CD4-positive, alpha-beta T cell treated with Interleukin-6 at 100 ng/mL for 8 hours (primary cell): ENCODE measurements at places on chromosomes 5 and 9.

GRCh38 chr5:125484742-125485641 lies 738.6 kb upstream of the ZNF608 start:
- no peak for DNase-seq

DNA sequence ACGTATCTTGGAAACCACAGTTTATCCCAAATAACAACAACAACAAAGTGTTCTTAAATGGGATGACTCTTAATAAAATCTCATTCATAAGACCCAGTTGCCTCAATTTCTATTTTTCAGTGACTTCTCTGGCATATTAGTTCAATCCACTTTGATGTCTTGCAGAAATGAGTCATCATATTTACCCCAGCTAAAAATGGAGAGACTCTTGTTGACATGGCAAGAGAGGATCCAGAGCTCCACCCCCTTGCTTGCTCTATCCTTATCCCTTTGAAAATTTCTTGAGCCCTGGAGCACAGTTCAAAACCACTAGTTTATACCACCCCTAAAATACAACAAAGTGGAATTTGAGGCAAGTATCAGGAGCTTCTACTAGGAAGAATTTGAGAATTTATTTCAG lies 20.8 kb downstream of the VCAN start:
- no peak for DNase-seq

DNA sequence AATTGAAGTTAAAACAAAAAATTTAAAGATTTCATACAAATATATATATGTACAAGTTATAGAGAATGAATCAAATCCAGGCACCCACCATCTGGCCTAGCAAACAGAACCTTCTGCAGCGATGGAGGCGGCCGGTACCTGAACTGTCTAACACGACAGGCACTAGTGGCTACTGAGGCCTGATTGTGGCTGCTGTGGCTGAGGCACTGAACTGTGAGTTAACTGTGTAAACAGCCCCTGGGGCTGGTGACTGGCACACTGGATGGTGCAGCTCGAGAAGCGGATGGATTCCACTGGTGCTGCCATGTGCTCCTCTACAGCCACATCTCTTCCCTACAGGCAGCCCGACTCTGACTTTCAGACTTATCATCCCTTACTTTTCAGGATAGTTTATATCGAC lies 82.4 kb downstream of the RAPGEF1 start:
- DNase-seq = no peak

- DNase-seq = no peak
These were observed 19.3 kb upstream of the STRBP start for GRCh38 chr9:123287639-123288038.

DNA sequence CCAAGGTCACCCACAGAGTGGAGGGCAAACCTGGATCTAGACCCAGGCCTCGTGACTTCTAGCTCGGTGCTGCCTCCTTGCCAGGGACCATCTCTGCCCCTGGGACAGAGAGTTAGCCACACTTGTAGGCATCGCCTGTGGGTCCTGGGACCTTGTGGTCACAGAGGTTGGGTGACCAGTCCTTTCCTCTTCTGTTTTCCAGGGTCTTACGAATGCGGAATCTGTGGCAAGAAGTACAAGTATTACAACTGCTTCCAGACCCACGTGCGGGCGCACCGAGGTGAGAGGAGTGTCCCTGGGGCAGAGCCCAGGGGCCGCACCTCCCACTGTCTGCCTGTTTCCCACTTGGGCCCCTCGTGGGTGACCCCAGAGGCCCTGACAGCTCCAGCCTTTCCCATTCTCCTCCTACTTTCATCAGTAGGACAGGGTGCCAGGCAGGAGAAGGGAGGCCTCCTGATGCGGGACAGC lies 76.3 kb downstream of the AMBP start:
- no peak for DNase-seq

GRCh38 chr9:14351221-14351836 lies 37.4 kb upstream of the NFIB start:
- DNase-seq = no peak

DNA sequence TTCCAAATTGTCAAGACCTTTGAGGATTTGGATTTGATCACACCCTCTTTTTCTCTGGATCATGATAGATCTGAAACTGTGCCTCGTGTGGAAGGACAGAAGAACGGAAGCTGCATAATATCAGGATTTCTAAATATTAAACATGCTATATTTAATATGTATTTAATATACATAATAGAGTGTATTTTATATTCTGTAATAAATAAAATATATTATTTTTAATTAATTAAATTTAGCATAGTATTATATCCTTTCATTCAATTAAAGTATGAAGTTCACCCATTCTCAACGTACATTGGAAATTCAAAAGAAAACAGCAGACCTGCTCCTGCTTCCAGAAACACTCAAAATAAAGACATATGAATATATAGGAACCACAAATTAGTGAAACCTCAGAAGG lies 70.6 kb upstream of the GLIS3 start:
- DNase-seq = no peak

- DNase-seq = no peak
These were observed 40.3 kb upstream of the GABRA6 start for GRCh38 chr5:161645264-161645663.

- DNase-seq = no peak
These were observed 171.9 kb upstream of the GRIA1 start for GRCh38 chr5:153318556-153318955.

DNA sequence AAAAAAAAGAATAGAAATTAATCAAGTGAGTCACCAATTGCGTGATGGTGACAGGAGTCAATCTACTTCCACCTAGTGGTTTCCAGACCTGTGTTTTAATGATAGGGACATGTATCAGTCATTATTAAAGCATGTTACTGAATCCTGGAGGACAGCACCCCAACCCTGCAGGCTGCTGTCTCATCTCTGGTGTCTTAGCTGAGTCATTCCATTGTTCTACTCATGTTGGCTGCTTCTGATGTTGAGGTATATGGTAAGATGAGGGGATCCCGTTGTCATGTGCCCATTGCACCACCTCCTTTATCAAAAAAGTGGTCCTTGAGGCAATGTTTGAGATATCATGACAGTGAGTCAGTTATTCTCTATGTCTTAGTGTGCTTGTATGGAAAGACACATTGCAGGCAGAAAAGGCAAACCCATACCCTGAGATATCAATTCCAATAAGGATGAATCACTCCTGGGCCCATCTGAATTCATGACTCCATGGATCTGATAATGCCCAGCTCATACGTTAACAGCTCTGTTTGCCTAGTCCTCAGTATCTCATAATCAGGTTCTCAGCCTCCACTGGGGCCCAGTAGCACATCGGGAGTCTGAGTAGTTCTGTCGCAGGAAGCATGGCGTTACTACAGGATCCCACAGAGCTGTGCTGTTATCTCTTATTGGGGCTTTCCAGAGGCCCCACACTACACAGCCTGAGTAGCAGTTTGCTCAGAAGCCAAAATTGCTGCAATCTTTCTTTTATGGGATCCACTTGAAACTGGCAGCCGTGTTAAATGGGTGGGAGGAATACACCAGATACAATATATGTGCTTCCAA lies 31.2 kb downstream of the HMGCS1 start:
- DNase-seq = no peak

DNA sequence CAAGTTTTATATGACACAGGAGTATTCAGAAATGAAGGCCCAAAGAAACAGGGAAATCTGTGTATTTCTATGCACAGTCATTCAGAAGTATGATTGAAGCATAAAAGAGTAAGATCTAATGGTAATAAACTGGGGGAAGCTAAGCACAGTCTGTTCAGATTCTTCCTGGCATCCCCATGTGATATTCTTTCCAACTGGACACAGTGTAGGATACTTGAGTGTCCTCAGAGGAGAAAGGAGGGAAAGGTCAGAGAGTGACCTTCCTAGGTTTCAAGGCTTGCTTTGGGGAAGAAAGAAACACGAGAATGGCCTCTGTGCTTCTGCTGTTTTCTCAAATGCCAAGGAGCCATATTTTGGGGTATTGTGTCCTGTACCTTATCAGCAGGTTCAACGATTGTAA lies 1798.4 kb upstream of the WWC1 start:
- DNase-seq = no peak

GRCh38 chr5:54412913-54413312 lies 42.6 kb upstream of the HSPB3 start:
- no peak for DNase-seq

DNA sequence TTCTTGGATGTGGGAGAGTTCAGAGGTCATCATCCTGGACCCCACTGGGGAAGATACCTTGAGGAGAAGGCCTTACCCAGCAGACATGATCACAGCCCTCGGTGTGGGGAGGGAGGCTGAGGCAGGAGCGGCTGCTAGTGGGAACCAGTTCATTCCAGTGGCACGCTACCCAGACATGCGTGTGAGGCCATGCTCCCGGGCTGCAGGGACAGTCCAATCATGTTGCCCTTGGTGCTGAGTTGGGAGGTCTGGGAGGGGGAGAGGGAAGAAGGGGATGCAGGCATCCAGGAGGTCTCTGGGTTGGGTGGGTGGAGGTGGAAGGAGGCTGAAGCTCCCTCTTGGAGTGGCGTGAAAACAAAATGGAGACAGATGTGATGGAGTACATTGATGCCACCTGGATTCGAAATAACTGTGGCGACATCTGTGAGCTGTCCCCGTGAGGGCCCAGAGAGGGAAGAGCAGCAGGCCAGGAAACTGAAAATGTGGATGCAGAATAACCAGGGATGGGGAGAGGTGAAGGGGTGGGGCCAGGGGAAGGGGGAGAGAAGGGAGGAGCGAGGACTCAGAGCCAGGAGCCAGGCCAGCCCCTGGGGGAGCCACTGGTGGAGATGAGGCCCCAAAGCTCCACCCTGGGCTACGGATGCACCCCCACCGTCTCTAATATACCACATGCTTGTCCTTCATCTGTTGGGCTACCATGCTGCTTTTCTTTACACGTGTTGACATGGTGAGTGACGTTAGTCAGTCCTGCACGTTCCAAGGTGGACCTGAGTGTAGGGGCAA lies 16.2 kb downstream of the NDUFS6 start:
- no peak for DNase-seq

GRCh38 chr5:65012301-65012892 lies 243.7 kb downstream of the CWC27 start:
- no peak for DNase-seq

DNA sequence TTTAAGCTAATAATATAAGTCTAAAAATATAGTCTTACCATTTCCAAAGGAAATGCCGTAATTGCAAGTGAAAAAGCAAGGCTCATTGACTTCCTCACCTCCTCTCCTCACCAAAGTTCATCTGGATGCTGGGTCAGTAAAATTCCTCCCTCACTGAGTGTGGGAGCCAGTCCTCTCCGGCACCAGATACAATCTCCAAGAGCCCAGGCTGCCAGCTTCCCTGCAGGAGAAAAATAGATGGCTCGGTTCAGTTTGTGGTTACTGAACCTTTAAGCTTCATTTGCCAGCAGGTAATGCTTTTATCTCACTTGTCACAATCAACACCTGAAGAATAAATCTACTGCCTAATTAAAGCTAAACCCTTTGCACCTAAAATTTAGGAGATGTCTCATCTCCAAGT lies 115.3 kb upstream of the VLDLR start:
- no peak for DNase-seq

- peak; percentile 9 for DNase-seq
These were observed 92.9 kb upstream of the GRHPR start for GRCh38 chr9:37329576-37329975.

DNA sequence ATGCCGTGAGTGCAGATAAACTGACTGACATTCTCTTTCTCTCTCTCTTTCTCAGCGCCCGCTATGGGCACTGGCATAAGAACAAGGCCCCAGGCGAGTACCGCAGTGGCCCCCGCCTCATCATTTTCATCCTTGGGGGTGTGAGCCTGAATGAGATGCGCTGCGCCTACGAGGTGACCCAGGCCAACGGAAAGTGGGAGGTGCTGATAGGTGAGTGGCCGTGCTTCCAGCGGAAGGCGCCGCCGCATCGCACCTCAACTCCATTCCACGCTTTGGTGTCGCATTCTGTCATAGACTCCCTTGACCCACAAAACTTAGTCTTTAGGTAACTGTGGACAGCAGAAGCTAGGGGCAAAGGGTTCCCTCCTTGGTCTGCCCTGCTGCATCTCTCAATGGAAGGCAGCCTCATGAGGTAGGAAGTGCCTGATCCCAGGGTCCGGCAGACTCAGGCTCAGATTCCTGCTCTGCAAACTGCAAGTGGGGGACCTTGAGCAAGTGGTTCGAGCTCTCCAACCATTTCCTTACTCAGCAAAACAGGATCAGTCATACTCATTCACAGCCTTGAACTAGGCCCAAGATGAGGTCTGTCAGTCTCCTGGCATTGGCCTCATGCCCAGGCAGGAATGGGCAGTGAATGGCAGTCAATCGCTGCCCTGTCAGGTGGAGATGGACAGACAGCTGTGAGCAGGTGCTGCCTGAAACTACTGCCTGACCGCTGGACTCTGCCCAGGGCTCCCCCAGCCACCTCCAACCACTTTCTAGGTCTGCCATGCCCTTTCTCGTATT lies 24.2 kb upstream of the CFAP157 start:
- no peak for DNase-seq

- no peak for DNase-seq
These were observed 22.6 kb downstream of the ANKS6 start for GRCh38 chr9:98773721-98774120.

GRCh38 chr5:160390787-160391696 lies 8.8 kb downstream of the FAM200C start:
- DNase-seq = no peak

- DNase-seq = no peak
These were observed 38.8 kb downstream of the RAD50 start for GRCh38 chr5:132595624-132596023.

DNA sequence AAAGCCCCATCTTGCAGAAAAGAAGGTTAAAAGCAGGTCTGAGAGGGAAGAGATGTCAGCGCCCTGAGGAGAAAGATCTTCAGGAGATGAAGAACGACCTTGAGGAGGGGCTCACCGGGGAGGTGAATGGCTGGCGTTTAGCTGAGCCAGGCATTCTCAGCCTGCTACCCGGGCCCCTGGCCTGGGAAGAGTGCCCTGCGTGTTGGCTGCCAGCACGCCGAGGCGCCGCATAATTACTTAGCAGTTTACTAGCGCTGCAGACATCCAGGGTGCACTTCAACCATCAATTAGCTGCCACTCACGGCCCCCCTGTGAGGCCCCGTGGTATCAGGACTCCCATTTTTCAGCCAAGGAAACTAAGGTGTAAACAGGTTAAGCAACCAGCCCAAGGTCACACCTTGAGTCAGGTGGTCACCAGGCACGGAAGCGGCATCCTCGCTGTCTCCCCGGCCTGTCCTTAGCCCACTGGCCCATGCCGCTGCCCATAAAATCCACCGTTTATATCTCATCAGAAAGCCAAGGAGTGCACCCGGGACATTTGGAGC lies 551.9 kb downstream of the BNC2 start:
- no peak for DNase-seq

- DNase-seq = no peak
These were observed 97.2 kb upstream of the NREP start for GRCh38 chr5:111854186-111854585.

DNA sequence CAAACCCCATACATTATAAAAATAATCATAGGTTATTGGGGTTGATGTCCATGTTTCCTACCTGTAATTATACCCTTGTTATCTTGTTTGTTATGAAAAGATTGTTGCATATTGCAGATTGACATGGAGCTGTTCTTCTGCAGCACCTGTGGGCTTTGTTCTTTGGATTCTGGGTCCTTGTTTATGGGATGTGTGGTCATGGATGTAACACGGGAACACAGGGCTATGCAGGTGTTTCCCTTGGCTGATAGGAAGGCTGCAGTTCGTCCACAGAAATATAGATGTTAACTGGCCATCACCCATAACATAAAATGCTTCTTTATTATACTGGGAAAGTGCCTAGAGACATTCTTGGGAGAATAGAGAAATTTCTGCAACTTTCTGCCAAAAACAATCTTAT lies 77.9 kb downstream of the FBXL7 start:
- no peak for DNase-seq
